Left ventricle myocardium superior (tissue), 1 donor: ENCODE measurements at places on chromosomes 12 and 14.

DNA sequence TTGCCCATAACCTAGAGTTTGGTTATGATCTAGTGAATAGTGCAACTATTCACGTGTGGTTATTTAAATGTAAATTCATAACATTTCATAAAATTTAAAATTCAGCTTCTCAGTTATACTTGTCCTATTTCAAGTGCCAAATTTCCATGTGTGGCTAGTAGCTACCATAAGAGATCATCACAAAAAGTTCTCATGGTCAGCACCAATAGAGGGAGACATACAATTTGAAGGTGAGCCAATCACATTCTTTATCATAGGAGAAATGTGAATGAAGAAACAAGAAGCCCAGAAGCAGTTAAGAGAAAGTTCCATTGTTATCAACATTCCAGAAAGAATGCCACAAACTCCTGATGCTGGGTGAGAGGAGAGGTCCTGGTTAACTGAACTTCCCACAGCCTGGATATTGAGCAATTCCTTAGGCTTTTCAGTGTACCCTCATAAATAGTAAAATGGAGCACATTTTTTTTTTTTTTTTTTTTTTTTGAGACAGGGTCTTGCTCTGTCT lies 892.9 kb upstream of the USP15 start:
- DNase-seq = no peak

DNA sequence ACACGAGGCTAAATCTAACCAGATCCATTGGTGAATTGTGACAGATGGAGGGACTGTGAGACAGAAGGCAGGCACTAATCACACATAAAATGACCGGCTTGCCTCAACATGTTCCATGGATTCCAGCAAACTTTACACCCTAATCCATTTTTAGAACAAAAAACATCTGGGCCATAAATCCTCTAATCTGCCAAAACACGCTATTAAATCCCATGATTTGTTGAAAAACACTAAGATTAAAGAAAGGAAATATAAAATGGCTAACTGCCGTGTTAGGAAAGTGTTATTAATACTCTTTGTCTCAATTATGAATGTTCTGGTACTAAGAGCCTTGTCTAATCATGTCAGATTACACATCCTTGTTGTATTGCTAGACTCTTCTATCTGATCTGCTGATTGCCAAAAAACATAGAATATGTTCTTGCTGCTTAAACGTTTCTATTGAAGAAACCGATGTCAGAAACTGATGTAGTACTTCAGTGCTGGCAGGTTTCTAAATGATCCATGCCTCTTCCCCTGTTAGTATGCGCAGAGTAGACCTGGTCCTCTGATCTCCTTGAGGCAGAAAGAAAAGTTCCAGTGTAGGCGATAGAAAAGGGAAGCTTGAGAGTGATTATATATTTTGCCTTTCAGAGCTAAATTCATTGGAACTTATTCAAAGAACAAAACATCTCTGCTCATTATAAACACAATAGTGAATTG lies 384.9 kb downstream of the SOX5 start:
- no peak for DNase-seq

GRCh38 chr14:79136071-79137044 lies 966.2 kb downstream of the NRXN3 start:
- no peak for DNase-seq

DNA sequence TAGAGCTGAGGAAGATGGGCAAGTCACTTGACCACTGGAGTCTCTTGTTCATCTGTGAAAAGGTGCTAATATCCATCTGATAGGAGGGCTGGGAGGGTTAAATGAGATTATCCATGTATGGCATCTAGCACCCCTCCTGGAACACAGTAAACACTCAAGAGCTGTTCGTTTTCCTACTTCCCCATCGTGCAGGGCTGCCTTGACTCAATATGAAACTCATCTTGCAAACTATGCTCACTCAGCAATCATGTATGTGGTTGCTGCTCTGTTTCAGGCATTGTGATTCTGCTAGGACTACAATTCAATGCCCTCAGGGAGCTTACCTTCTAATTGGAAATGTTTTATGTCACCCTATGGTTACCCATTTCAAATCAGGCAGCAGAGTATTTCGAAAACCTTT lies 395.6 kb downstream of the BCAT1 start:
- no peak for DNase-seq

DNA sequence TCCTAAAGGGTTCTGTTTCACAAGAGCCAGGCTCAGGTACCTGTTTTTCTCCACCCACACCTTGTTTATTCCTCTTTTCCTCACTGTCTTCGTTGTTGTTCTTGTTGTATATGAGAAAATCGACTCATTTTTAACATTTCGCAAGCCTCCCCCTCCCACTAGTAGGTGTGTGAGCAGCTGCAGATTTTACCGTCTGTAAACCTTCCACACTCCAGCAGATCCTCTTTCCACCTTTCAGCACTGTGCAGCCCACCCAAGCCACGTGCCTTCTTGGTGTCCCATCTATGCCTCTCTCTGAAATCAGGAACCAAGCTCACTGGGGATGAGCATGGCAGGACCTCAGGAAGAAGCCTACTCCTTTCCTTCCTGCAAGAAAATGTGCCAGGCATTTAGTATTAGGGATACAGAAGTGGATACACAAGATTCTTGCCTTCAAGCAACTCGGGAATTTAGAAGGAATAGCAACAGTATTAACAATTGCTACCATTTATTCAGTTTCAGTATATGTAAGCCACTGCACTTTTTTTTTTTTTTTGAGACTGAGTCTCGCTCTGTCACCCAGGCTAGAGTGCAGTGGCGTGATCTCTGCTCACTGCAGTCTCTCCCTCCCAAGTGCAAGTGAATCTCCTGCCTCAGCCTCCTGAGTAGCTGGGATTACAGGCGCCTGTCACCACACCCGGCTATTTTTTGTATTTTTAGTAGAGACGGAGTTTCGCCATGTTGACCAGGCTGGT lies 113.6 kb downstream of the CHST11 start:
- DNase-seq = no peak
